ENCODE measurements at places on chromosomes 6 and 20.

DNA sequence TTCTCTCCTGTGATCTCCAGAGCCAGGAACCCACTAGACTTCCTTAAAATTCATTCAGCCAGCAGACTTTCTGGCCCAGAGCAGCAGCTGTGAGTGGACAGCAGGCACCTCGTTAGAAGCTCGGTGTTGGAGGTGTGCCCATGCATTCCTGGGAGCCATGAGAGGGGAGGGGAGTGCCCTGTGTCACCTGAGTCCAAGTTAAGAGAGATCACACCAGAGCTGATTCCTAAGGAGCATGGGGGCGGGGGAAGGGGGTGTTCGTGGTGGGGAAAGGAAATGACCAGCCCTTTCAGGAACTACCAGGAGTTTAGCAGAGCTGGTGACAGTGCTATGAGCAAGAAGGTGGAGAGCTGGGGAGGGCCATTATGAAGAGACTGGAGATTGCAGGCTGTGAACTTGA is 46.9 kb downstream of the GFRA4 start:
- no peaks in the 10 kb centered on the region for H3K36me3 ChIP-seq
- no peaks in the 10 kb centered on the region for H3K4me1 ChIP-seq
- H3K27me3 ChIP-seq = no peaks in the 10 kb centered on the region
- H3K27ac ChIP-seq = no peak overlapping the region
- no peak overlapping the region for H3K4me3 ChIP-seq

- H3K4me3 ChIP-seq = no peak overlapping the region
- no peak for DNase-seq
- no peak overlapping the region for H3K27ac ChIP-seq
- no peaks in the 10 kb centered on the region for H3K4me1 ChIP-seq
- no peaks in the 10 kb centered on the region for H3K36me3 ChIP-seq
Measured at GRCh38 chr6:57252975-57253374, 30.9 kb upstream of the RAB23 start.

GRCh38 chr20:1203630-1204029 is 376 bp downstream of the C20orf202 start:
- no peaks in the 10 kb centered on the region for H3K27me3 ChIP-seq
- H3K27ac ChIP-seq = no peak overlapping the region
- no peak overlapping the region for H3K4me3 ChIP-seq

- no peaks in the 10 kb centered on the region for H3K27me3 ChIP-seq
- no peak overlapping the region for H3K27ac ChIP-seq
- H3K36me3 ChIP-seq = no peaks in the 10 kb centered on the region
- no peak for DNase-seq
- no peak overlapping the region for H3K4me3 ChIP-seq
- no peaks in the 10 kb centered on the region for H3K4me1 ChIP-seq
Measured at GRCh38 chr6:137915790-137916189, 48.7 kb downstream of the TNFAIP3 start.

DNA sequence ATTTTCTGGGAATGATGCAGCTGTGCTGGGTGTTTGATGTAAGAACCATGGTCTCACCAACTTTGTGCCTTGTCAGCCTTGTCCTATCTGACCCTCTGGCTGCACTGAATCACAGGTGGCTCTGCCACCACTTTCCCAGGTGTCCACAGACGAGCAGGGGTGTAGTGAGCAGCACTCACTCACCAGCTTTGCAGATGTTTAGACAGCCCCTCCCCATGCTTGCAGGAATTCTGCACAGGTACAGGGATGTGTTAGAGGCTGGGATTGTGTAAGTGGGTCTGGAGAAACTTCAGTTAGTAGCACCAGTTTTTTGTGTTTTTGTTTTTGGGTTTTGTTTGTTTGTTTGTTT is 88.2 kb upstream of the NAA20 start:
- no peaks in the 10 kb centered on the region for H3K27me3 ChIP-seq
- peak overlapping the region; percentile 19 for H3K27ac ChIP-seq

DNA sequence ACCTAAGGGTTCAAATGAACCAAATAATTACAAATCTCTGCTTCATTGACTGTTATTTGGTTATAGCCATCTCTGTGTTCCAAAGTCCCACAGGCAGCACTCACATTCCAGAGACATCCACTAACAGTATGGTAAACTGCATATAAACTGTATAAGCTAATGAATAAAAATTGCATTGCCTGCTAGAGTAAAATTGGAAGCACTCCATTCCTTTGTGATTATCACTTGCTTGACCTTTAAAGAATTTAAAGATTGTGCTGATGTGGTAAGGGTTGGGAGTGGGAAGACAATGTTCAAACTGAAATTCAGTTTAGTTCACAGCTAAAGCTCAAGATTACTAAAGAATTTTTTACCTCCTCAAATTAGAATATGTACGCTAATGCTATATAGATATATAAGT is 31.0 kb upstream of the OSTM1 start:
- H3K4me3 ChIP-seq = no peak overlapping the region
- H3K4me1 ChIP-seq = no peaks in the 10 kb centered on the region
- H3K36me3 ChIP-seq = no peaks in the 10 kb centered on the region
- no peak overlapping the region for H3K27ac ChIP-seq
- no peak for DNase-seq
- H3K27me3 ChIP-seq = no peaks in the 10 kb centered on the region

GRCh38 chr6:31683591-31683990 is 2.7 kb upstream of the LY6G5C start:
- peaks cover 5% of the 10 kb centered on the region for H3K4me1 ChIP-seq
- peaks cover 6% of the 10 kb centered on the region for H3K36me3 ChIP-seq

DNA sequence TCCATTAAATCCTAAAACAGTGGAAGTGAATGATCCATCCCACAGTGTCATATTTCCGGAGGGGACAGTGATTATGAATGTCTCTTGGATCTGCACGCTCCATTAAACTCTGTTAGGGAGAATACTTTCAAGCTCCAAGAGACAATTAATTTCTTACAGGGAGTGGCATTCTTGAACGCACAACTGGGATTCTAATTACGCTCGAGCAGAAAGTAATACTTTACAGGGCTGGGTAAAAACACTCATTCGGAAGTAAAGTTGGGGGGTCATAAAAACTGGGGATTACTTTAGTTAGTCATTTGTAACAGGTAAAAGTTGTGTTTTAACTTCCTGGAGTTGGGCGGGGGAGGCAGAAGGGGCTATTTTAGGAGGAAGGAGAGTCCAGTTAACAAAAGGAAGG is 151.8 kb downstream of the ZFP64 start:
- no peak overlapping the region for H3K4me3 ChIP-seq
- H3K4me1 ChIP-seq = no peaks in the 10 kb centered on the region
- H3K27me3 ChIP-seq = no peaks in the 10 kb centered on the region
- H3K27ac ChIP-seq = no peak overlapping the region
- no peaks in the 10 kb centered on the region for H3K36me3 ChIP-seq

DNA sequence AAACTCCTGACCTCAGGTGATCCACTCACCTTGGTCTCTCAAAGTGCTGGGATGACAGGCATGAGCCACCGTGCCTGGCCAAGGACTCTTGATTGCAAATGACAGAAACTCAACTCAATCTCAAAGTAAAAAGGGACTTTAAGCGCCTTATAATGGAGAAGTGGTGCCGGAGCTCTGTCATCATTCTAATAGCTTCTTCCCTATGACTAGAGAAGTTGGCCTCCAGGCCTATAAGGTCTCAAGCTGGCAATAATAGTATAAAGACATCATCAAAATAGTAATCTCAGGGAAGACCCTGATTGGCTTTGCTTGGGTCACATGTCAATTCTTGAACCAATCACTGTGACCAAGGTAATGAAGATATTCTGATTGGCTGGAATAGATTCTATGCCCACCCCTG is 8.5 kb upstream of the KIAA1755 start:
- DNase-seq = no peak
- H3K27ac ChIP-seq = no peak overlapping the region
- H3K4me3 ChIP-seq = no peak overlapping the region
- no peaks in the 10 kb centered on the region for H3K27me3 ChIP-seq
- no peaks in the 10 kb centered on the region for H3K4me1 ChIP-seq

GRCh38 chr6:35583893-35584688 is 71.4 kb upstream of the TULP1 start:
- H3K36me3 ChIP-seq = peaks cover 30% of the 10 kb centered on the region
- H3K27me3 ChIP-seq = no peaks in the 10 kb centered on the region
- H3K4me1 ChIP-seq = peaks cover 16% of the 10 kb centered on the region
- DNase-seq = peak; percentile 69

GRCh38 chr6:6452002-6452401 is 131.5 kb upstream of the F13A1 start:
- no peaks in the 10 kb centered on the region for H3K36me3 ChIP-seq
- no peak overlapping the region for H3K27ac ChIP-seq
- no peaks in the 10 kb centered on the region for H3K4me1 ChIP-seq
- no peak overlapping the region for H3K4me3 ChIP-seq

DNA sequence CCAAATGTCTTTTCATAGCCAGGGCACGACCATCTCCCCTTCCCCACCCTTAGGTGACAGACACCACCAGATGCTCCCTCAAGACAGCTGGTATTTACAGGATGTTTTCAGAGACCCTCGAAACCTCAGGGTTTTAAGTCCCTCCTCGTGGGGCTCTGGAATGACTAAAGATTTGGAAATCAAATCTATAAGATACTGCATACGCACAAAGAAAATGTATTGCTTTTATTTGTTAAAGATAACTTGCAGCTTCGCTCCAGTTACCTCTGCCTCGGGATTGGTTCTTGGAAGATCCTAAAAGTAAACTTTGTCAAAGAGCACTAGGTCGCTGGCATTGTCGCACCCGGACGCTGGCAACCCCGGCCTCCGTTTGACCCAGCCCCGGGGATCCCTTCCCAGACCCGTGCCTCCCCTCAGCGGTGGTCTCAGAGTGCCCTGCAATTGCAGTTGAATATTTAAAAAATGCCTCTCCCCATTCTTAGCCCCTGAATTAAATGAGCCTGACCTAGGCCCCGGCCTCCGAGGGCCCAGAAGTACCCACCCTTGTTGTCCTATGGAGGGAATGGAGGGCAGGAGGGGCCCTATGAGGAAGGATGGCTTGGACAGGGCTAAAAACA is 7.1 kb downstream of the PAX1 start:
- no peaks in the 10 kb centered on the region for H3K36me3 ChIP-seq
- H3K27ac ChIP-seq = no peak overlapping the region
- H3K27me3 ChIP-seq = peaks cover 47% of the 10 kb centered on the region
- no peaks in the 10 kb centered on the region for H3K4me1 ChIP-seq

DNA sequence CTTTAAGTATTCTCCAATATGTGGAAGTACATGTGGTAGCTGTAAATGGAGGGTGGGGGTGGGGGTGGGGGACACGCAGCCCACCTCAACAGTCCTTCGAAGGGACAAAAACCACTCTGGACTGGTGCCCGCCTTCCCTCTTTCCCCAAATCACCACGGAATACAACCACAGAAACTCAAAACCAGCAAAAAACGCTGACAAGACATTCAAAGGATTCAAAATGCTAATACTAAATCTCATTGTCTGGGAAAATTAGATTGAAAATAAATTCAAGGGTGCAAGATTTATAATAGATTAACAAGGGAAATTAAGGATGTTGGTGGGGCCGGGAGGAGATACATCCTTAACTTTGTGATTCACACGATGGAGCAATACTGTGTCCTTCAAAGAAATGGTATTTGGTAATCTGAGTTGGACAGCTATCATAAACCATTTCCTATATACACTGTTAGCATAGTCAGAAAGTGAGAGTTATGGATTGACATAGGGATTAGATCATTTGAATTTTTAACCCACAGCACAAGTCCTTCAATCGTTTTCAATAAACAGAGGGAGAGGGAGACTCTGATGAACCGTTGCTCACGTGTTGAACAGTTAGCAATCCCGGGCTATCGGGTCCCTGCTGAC is 766 bp upstream of the TBC1D22B start:
- H3K27ac ChIP-seq = no peak overlapping the region
- no peak overlapping the region for H3K4me3 ChIP-seq
- no peak for DNase-seq

DNA sequence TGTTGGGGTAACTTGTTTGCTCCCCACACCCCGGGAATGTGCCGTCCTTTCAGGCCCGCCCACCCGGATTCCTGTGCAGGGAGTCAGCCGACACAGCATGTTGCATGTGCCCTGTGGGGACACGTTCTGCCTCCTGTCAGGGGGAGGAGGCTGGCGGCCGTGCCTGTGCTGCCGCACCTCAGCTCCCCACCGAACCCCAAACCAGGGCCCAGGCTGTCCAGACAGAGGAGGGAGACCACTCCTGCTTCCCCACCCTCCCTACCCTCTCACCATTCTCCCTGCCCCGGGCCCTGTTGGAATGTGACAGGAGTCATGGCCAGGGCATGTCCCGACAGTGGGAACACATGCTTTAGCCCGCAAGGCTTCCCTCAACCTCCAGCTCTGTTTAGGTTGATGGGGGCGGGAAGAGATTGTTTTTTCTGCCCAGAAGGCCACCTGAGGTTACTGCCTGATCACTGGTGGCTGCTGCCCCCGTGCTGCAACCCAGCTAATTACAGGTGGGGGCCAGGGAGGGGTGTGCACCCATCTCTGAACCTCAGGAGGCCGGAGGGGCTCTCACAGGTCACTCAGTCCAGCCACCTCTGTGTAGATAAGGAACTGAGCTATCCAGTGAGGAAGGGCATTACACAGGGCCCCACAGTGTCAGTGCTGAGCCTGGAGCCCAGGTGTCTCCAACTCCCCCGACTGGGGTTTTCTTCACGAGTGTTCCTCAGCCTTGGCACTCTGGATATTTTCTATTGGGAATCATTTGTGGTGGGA is 13.6 kb downstream of the LRRC73 start:
- no peaks in the 10 kb centered on the region for H3K4me1 ChIP-seq
- no peak overlapping the region for H3K27ac ChIP-seq
- H3K27me3 ChIP-seq = no peaks in the 10 kb centered on the region
- no peak overlapping the region for H3K4me3 ChIP-seq
- no peak for DNase-seq

DNA sequence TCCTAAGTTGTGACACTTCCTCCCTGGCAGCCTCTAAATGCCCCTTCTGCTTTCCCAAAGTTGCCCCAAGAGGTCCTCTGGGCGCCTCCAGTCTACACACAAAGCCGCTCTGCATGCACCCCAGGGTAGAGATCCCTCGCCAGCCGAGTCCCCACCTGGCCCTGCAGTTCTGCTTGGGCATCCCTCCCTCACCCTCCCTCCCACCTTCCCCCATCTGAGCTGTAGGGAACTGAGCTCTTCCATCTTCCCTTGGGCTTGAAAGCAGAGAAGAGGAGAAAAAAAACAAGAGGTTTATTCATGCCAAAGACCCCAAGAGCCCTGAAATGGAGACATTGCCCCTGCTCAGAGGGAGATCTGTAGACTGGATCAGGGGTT is 5.7 kb upstream of the FGD2 start:
- no peaks in the 10 kb centered on the region for H3K36me3 ChIP-seq
- peaks cover 23% of the 10 kb centered on the region for H3K4me1 ChIP-seq
- no peaks in the 10 kb centered on the region for H3K27me3 ChIP-seq
- H3K27ac ChIP-seq = peak overlapping the region; percentile 93
- H3K4me3 ChIP-seq = no peak overlapping the region

- H3K27me3 ChIP-seq = no peaks in the 10 kb centered on the region
- peak overlapping the region; percentile 47 for H3K4me3 ChIP-seq
- peaks cover 5% of the 10 kb centered on the region for H3K4me1 ChIP-seq
- no peaks in the 10 kb centered on the region for H3K36me3 ChIP-seq
Measured at GRCh38 chr6:83429857-83430610, 817 bp downstream of the ME1 start.

- no peak for DNase-seq
- no peak overlapping the region for H3K4me3 ChIP-seq
- H3K27me3 ChIP-seq = no peaks in the 10 kb centered on the region
- no peaks in the 10 kb centered on the region for H3K36me3 ChIP-seq
- H3K4me1 ChIP-seq = peaks cover 9% of the 10 kb centered on the region
- peak overlapping the region; percentile 33 for H3K27ac ChIP-seq
Measured at GRCh38 chr6:41706876-41707564, 28.4 kb downstream of the TFEB start.

GRCh38 chr6:150207931-150208570 is 65.2 kb downstream of the PPP1R14C start:
- H3K27ac ChIP-seq = no peak overlapping the region
- no peak overlapping the region for H3K4me3 ChIP-seq
- DNase-seq = no peak
- H3K27me3 ChIP-seq = no peaks in the 10 kb centered on the region
- no peaks in the 10 kb centered on the region for H3K36me3 ChIP-seq

All from pancreas (tissue), 10 donors.